ENCODE measurements at places on chromosomes 11 and 22.

GRCh38 chr11:36509201-36509639, 852 bp downstream of the TRAF6 start:
- no peaks in the 10 kb centered on the region for H3K36me3 ChIP-seq
- no peaks in the 10 kb centered on the region for H3K4me1 ChIP-seq
- H3K27me3 ChIP-seq = no peaks in the 10 kb centered on the region
- H3K4me3 ChIP-seq = peak overlapping the region; percentile 76

DNA sequence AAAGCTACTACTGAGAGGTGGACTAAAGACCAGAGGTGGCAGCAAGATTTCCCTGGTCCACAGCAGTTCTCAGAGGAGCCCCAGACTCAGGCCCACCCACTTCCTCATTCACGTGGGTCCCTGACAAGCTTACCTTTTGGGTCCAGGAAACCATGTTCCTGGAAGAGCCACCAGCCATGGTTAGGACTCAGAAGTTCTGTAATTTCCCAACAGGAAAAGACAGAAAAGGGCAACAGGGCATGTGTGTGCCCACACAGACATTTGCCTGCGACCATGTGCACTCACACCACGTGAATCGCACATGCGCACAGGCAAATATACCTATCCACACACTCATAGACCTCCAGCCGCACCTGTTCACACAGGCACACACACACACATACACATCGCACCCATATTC, 42.9 kb downstream of the LRRC32 start:
- H3K36me3 ChIP-seq = no peaks in the 10 kb centered on the region
- H3K27ac ChIP-seq = no peak overlapping the region
- DNase-seq = peak; percentile 34
- H3K4me3 ChIP-seq = no peak overlapping the region
- no peaks in the 10 kb centered on the region for H3K27me3 ChIP-seq

- H3K27ac ChIP-seq = no peak overlapping the region
- no peaks in the 10 kb centered on the region for H3K36me3 ChIP-seq
- H3K4me1 ChIP-seq = no peaks in the 10 kb centered on the region
Observed at GRCh38 chr11:67645521-67646461, 4.7 kb downstream of the ACY3 start.

DNA sequence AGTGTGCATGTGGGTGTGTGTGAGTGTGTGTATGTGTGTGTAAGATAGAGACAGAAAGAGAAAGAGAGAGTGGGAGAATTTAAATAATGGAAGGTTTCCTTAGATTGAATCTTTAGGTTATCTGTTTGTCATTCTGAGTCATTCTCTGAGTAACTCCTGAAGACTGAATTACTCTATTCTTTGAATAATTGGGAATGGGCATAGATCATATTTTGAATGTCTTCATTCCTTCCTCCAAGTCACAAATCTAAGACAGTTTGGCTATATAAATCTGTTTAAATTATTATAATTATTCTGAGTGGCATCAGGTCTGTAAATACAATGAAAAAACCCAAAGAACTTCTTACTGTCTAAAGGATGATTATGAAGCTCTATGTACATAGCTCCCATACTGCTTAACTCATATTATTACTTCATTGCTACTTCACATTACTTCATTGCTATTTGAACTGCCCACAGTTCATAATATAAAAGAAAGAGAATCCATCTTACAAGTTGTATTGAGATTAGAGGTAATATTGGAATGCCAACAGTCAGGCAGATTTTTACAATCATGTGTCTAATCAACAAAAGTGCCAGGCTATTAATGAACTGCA, 346.6 kb upstream of the CCDC179 start:
- no peak for DNase-seq
- no peaks in the 10 kb centered on the region for H3K27me3 ChIP-seq
- no peaks in the 10 kb centered on the region for H3K36me3 ChIP-seq
- H3K27ac ChIP-seq = no peak overlapping the region
- no peaks in the 10 kb centered on the region for H3K4me1 ChIP-seq

GRCh38 chr11:113881856-113882255, 6.5 kb upstream of the USP28 start:
- no peaks in the 10 kb centered on the region for H3K4me1 ChIP-seq
- no peaks in the 10 kb centered on the region for H3K27me3 ChIP-seq
- H3K36me3 ChIP-seq = no peaks in the 10 kb centered on the region

DNA sequence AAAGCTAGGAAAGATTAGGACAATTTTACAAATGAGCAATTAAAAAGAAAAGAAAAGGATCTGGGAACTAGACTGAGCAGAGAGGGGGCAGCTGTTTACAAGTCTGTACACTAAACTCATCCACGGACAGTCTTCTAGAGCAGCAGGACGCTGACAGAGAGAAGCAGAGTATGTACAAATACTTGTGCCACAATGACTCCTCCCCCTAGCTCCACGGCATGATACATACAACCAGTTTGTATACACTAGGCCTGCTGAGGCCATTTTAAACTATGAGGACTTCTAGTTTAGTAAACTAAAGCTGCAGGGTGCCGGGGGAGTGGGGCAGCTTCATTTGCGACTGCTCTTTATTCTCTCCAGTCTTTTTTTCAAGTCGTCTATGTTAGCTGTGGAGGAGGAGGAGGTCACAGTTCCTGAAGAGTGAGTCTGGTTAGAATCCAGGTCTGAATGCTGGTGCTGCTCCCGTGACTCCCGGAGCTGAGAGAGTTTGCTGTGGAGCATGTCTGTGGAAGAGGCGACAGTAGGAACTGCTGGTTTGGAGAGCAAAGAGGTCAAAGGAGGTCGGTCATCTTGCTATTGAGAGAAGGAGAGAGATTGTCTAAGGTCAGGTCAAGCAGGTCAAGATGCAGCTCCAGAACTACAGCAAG, 24.8 kb downstream of the F2 start:
- no peaks in the 10 kb centered on the region for H3K27me3 ChIP-seq
- DNase-seq = no peak
- H3K27ac ChIP-seq = no peak overlapping the region
- no peaks in the 10 kb centered on the region for H3K4me1 ChIP-seq
- no peak overlapping the region for H3K4me3 ChIP-seq

GRCh38 chr22:37486224-37486845, at the start of gene MFNG:
Gene MFNG (minus strand): TSS chr22:37486384. CDS start chr22:37486177, 207 bp downstream.
- DNase-seq = peak; percentile 64
- H3K36me3 ChIP-seq = no peaks in the 10 kb centered on the region
- H3K4me3 ChIP-seq = peak within 1 kb of the TSS; percentile 46

- H3K36me3 ChIP-seq = no peaks in the 10 kb centered on the region
- no peak overlapping the region for H3K27ac ChIP-seq
- no peaks in the 10 kb centered on the region for H3K27me3 ChIP-seq
- DNase-seq = no peak
- H3K4me3 ChIP-seq = no peak overlapping the region
Observed at GRCh38 chr11:29093416-29094120, 923.3 kb downstream of the KCNA4 start.

- H3K36me3 ChIP-seq = no peaks in the 10 kb centered on the region
- H3K27me3 ChIP-seq = no peaks in the 10 kb centered on the region
Observed at GRCh38 chr11:363948-364761, 5.1 kb upstream of the B4GALNT4 start.
